ENCODE measurements at places on chromosomes 13 and 19.
A peak's percentile ranks its signal among the peaks of the same experiment; 100 is the strongest.

- no peak for DNase-seq
Measured at GRCh38 chr19:46460981-46461380, 10.4 kb downstream of the PNMA8A start.

DNA sequence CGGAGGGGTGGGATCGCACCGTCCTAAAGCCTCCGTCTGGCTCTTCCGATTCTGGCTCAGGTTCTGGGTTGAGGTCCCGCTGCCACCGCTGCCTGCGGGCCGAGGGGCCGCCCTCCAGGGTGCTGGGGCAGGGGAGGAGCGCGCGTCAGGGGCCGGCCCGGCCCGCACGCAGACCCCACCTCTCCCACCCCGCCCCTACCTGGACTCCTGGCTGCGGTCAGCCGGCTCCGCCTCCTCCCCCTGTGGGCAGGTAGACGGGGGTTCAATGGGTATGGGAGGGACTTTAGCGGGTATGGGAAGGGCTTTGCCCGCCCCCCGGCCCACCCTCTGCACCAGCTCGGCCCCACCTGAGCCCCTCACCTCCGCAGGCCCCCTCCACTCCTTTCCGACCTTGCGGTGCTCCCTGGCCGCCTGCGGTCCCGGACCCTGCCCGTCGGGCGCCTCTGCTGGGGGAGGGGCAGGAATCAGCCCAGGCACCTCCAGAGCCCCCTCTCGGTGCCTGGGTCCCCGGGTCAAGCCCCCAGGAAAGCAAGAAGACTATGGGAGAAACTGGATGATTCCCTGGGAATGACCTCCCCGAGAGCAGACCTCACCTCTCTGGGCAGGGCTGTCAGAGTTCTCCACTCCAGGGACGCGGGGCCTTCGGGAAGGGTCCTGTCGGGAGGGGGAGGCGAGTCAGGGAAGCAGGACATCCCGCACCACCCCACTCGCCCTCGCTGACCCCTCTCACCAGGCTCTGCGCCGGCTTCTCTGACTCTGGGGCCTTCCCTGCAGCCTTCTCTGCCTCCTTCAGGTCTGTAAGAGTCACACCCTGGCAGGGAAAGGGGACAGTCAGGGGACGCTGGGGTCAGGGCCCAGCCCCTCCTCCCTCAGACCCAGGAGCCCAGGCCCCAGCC, 17.0 kb downstream of the EPS8L1 start:
- no peak for DNase-seq

DNA sequence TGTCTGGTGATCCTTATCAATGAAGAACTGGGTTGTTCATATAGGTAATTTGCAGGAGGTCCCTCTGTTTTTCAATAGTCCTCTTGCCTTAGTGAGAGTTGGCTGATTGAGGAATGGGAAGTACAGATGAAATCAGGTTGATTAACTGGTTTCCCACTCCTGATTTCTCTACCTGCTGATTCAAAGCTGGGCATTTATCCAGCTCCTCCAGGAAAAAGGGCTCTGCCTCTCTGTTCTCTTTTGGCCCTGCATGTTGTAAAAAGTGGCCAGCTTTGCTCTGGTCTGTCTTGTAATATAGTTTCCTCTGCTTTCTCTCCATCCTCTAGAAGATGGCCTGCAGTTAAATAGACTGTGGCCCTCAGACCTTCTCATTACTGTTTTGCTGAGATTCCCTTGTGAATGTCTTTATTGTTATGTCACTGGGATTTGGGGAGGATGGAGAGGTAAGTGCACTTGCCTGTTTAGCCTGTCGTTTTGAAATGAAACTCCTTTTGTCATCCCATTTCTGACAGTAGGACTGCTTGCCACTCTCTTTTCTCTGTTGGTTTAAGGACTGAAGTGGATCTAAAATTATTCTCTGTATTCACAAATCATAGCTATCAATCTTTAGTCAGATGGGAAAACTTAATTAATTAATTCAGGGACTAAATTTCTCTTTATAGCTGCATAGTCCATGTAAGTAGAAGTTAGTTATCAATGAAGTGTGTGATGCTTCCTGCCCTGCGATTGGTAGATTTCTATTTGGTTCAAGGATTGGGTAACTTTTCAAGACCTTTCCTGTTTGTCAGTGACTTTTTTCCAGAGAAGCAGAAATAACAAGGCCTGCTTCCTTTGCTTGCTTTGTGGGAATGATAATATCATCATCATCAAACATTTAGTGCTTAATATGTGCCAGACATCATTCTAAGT, 28.5 kb downstream of the GARRE1 start:
- DNase-seq: no peak

DNA sequence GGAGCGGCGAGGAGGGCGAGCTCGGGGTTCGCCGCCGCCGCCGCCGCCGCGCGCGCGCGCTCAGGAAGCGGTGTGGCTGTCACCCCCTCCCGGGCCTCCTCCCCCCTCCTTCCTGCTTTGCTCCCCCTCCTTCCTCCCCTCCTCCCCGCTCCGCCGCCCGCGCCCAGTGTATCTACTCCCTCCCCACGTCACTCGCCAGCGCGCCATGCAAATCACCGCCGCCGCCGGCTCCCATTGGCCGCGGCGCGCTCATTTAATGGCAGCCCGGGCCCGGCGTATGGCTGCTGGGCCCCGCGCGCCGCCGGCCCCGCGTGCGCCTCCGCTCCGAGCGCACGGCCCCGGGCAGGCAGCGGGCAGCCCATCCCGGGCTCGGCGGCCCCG, 335 bp upstream of the SOX1 start:
- DNase-seq: no peak

GRCh38 chr13:99686157-99686572, 184.9 kb downstream of the TM9SF2 start:
- no peak for DNase-seq

GRCh38 chr13:21549633-21550032, 54.3 kb downstream of the MICU2 start:
- no peak for DNase-seq

DNA sequence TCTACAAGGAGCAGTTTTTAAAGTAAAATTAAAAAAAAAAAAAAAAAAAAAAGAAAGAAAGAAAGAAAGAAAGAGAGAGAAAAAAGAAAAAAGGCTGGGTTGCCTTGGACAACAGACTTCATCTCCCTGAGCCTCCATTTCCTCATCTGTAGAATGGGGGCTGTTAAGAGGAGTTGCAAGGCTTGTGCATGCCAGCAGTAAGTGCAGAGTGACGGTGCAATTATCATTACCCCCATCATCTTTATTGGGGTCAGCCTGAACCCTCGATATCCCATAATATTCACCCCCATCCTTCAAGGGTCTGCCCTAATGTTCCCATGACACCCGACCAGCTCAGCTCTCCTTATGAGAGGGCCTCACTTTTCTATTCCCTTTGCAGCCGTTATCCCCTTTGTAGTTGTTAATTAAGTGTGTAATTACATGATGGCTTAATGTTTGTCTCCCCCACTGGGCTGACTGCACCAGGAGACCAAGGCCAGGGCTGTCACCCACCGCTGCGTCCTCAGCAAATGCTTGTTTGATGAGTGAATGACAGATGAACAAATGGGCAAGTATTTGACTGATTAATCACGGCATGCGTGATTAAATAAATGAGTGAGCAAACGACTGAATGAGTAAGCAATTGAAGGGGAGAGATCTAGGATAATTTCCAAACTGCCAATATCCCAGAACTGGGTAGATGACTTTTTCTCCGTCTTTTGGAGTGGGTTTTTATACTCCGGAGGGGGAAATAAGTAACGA, 10.1 kb downstream of the FOSB start:
- no peak for DNase-seq

DNA sequence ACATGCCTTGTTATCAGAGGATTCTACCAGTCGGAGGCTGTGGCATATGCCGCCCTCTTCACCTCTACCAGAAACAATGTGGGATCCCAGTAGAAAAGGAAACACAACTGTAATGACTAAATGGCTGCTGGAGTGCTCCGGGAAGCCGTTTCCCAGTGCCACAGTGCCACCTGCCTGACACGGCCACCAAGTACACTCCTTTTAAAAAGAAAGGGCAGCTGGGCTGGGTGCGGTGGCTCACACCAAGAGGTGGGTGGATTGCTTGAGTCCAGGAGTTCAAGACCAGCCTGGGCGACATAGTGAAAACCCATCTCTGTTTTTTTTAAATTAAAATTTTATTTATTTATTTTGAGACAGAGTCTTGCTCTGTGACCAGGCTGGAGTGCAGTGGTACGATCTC, 67.3 kb downstream of the TRPM4 start:
- DNase-seq: no peak

DNA sequence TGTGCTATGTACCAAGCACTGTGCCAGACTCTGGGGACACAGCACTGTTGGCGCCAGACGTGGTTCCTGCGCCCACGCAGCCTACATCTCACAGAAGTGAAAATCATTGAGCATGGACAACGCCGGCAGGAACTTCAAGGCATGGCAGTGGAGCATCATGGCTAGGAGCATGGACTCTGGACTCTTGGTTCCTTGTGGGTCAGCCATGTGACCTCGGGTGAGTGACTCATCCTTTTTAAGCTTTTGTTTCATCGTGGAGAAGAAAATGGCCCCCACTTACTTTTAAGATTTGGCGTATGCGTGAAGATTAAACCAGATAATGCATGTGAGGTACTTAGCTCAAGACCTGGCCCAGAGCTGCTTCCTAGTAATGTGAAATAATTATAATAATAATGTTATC, 988.5 kb downstream of the UQCRFS1 start:
- no peak for DNase-seq

- DNase-seq: no peak
Measured at GRCh38 chr19:41920882-41921576, 7.2 kb downstream of the ERFL start.

DNA sequence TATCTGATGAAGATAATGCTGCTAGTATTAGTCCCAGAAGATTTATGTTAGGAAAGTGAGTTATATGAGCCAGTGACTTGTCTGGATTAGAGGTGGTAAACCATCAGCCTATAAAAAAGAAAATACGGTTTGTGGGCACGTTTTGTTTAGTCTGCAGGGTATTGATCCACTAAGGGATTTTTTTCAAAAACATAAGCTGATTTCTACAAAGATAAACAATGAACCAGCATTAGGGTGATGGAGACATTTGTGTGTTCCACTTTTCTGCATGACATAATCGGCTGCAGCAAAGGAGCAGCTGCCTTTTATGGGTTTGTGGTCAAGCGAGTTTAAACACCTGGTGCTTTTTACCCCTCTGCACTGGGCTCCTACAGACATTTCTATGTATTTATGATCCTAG, 836.4 kb upstream of the GPC6 start:
- DNase-seq: peak; percentile 66

DNA sequence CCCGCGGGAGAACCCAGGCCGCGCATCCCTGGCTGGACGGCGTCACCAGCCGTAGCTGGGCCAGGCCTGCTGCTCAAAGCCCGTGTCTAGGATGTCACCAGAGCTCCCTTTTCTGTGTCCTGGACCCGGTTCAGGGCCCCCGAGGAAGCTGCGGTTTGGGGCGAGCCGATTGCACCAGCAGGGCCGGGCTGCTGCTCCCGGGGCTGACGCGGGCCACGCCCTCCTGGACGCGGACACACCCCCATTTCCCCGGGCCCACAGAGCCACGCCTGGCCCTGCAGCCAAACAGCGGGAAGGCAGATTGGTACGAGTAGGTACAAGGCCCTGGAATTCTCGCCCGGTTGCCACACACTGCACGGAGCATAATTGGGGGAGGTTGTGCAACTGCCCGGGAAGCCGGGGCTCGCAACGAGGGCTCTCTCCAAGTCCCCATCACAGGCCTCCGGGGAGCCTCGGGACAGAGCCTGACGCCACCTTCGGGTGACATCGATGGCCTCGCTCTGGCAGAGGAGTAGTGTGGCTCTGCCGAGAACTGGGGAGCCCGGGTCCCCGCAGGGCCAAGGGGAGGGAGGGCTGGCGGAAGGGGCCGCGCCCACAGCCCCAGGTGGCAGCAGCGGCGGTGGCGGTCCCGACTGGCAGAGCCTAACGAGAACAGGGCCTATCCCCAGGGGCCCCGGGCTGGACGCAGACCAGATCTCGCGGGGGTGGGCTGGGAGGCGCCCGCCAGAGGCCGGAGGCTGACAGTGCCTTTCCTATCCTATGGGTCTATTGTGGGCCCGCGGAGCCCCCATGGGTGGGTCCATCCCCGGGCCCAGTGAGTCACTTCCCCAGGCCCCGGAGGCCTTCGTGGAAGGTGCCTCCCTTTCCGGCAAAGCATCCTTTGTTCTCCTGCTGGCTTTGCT, 23.5 kb downstream of the KCTD15 start:
- peak; percentile 90 for DNase-seq

DNA sequence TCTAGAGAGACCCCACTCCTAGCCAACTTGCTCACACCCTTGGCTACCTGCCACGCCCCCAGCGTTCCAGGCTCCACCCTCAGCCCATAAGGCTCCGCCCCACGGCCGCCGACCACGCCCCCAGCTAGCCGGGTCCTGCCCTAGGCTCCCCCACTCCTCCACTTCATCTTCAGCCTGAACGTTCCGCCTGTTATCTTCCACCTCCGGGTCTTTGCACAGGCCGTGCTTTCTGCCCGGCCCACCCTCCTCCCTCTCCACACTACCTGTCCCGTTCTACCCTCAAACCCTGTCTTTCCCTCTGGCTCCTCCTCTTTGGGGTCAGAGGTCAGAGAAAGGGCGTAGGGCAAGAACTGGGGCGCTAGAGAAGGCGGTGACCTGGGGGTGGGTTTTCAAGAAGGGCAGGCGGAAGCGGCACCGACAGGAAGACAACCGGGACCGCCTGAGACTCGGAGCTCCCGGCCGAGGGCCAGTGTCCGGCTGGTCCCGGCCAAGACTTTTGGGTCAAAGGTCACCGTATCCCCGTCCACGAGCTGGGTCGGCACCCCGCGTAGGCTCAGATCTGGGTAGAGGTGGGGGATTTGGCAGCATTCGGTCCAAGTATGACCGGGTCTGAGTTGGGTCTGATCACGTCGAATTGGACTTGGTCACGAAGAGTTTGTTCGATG, 2.2 kb downstream of the PDE4C start:
- peak; percentile 41 for DNase-seq

- no peak for DNase-seq
Measured at GRCh38 chr13:22735011-22735995, 445.5 kb upstream of the SGCG start.

DNA sequence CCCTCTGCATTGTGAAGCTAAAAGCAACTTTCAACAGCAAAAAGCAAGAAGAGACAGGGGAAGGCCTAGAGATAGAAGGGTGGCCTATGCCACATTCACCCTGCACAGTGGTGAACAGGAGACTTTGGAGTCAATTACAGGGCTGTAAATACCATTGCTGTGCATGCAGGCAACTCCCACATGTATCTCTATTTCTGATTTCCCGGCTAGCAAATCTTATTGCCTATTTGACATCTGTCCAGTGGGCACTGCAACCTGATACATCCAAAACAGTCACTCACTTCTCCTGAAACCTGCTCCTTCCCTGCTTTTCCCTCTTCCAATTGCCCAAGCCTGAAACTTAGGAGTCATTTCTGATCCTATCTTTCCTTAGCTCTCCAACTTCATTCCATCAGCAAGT, 13.4 kb downstream of the RUBCNL start:
- no peak for DNase-seq

- DNase-seq: no peak
Measured at GRCh38 chr13:38830442-38831045, 143.7 kb downstream of the FREM2 start.

- DNase-seq: no peak
Measured at GRCh38 chr13:110706570-110707372, 855 bp upstream of the CARS2 start.

GRCh38 chr19:39834287-39834841, 402 bp upstream of the DYRK1B start:
- no peak for DNase-seq

DNA sequence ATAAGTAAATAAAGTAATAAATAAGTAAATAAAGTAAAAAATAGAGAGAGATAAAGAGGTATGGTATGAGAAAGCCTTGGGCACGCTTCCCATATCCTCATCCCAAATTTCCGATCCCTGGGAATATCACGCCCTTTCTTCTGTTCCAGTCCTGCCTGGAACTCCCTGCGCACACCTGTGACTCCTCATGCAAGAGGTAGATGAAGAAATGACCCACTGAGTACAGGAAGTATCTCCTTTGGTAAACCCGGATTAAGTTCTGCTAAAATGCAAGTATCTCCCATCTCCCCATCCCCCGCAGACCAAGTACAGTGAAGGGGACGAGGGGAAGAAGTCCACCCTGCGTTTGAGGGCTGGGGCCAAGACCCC, 399 bp upstream of the ZNF136 start:
- DNase-seq: no peak

Data from urothelium cell line (cell line).